ENCODE measurements at places on chromosomes 5 and 9. TPM values are rescaled to one million over a fixed set of nuclear protein-coding genes. Genes with fewer than 3 reads are reported as not detected.

DNA sequence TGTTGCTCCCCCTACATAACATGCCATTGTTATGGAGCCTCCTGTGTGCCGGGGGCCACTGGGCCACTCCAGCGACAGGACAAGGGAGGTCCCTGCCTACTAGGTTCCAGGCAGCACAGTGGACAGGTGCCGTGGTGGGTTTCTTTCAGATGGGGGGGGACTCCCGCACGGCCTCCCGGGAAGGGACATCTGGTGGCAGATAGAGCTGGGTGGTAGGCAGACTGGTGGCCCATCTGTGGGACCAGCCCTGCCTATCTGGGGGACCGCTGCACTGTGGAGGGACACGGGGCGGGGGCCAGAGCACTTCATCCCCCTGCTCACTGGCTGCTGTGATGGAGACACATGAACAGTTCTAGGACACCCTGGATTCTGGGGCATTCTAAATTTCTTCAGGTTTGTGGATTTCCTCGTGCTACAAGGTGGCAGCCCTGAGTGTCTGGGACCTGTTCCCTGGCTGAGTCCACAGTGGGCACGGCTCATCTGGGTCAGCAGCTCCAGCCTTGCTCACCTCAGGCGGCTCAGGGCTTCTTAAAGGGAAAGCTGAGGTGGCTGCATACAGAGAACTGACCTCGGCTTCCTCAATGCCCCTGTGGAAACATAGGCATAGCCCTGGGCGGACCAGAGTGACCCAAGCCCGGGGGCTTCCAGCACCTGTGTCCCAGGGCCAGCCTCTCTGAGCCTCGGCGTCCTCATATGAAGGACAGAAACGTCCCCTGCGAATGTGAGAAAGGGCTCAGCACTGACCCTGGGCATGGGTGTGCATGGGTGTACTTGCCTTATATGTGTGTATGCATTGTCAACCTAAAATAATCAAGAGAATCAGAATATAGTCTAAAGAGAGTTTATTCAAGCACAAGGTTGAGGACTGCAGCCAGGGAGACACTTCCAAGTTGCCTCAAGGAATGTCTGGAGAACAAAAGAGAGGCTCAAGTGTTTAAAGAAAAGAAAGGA is 22.5 kb downstream of the FGD3 start:
- H3K4me3 ChIP-seq: peak overlapping the region; percentile 6
- H3K27ac ChIP-seq: peak overlapping the region; percentile 74
- H3K4me1 ChIP-seq: peaks cover 37% of the 10 kb centered on the region
- H3K27me3 ChIP-seq: no peaks in the 10 kb centered on the region
- no peaks in the 10 kb centered on the region for H3K36me3 ChIP-seq
- DNase-seq: no peak

DNA sequence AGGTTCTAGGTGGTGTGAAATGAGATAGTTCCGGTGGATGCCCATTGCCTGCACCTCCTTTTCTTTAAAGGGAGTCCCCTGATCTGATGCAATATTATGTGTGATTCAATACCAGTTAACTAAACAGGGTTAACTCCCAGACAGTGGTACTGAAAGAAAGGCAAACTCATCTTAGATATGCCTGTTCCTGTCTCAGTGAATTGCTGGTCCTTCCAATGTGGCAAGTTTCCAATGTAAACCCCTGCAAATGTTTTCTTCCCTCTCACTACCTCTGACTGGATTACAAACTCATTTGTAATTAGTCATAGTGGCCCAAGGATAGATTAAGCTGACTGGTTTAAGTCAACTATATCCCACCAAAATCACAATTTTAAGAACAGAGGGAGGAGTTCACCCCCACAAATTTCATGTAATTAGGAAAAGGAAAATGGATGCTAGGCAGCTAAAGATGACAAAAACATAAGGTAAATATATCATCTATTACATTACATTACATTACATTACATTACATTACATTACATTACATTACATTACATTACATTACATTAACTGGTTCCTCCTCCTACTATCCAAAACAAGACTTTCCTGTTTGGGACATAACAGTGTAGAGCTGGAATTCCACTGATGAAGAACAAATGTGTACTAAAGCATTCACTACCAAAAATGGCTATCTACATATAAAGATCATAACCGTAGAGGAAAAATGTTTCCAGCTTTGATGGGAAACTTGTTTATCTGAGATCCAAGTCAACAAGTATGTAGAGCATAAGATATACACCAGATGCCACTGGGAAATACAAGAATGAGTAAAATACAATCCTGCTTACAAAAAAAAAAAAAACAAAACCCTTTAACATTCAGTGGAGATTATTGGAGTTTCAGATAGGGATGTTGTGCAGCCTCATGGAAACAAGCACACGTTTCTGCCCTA is 121.5 kb upstream of the SNX2 start:
- no peak overlapping the region for H3K27ac ChIP-seq
- DNase-seq: no peak
- no peak overlapping the region for H3K4me3 ChIP-seq
- no peaks in the 10 kb centered on the region for H3K27me3 ChIP-seq

Gene PTTG1
- 167 TPM for total RNA-seq

- peaks cover 9% of the 10 kb centered on the region for H3K36me3 ChIP-seq
- DNase-seq: no peak
- H3K4me3 ChIP-seq: no peak overlapping the region
- no peak overlapping the region for H3K27ac ChIP-seq
- no peaks in the 10 kb centered on the region for H3K4me1 ChIP-seq
Observed at GRCh38 chr9:72790989-72791388, 161.9 kb downstream of the ALDH1A1 start.

DNA sequence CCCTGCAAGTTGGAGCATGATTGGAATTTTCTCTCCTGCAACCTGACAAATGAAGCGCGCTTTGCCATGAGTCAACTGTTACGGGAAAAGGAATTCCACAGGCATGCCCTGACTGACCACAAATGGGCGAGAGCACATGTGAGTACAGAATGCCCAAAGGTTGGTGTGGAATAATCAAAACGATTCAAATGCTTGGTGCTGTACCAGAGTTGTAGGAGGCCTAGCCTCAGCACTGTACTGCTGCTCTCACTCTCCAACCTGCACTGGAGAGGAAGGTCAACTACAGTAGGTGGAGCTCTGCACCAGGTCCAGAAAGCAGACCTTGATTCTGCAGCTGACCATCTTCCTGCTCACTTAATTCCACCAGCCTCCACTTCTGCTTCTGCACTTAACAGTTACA is 406.9 kb upstream of the ACTBL2 start:
- no peak for DNase-seq
- no peak overlapping the region for H3K27ac ChIP-seq
- no peaks in the 10 kb centered on the region for H3K36me3 ChIP-seq
- no peak overlapping the region for H3K4me3 ChIP-seq
- H3K4me1 ChIP-seq: no peaks in the 10 kb centered on the region

DNA sequence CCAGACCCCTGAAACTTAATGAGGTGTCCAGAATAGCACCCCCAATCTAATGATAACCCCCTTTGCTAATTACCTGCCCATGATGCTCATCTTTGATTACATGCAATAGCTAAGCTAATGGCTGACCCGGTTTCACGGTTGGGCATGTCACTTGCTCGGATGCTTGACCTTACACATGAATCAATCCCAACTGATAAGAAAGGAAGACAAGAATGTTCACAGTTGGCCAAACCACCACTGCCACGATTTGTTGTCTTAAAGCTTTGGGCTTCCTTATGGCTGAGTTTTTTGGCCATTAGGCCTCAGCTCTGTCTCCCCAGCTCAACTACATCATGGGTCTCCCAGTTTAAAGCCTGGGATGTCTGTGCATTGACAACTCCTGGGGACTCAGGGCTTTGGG is 53.1 kb upstream of the TGFBR1 start:
- no peaks in the 10 kb centered on the region for H3K4me1 ChIP-seq
- no peaks in the 10 kb centered on the region for H3K27me3 ChIP-seq
- H3K4me3 ChIP-seq: no peak overlapping the region

Gene HSPB3
- not detected for total RNA-seq

DNA sequence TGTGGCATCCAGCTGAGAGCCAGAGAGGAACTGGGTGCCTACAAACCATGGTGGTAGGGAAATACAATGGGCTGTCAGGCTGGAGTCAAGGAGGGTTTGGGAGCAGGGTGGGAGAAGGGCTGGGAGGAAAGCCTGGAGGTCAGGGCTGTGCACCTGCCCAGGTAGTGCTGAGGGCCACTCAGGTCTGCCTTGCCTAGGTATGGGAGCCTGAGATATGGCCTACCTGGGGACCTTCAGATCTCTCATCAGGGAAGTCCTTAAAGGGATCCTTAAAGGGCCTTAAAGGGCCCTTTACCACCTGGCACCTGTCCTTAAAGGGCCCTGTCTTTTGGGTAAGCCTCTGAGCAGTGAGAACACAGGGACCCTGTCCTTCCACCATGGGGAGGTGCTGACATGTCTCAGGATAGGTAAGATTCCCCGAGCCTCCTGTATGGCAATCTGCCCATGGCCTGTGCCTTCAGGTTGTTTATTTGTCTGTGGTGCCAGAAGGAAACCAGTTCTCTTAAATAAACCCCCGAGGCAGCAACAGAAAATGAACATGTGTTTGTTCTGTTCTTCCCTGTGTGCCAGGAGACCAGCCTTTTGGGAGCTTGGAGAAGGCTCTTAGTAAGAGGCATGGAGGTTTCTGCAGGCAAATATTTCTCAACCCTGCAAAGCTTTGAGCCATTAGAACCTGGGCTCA is 23.3 kb downstream of the SLC25A48 start:
- peaks cover 35% of the 10 kb centered on the region for H3K27me3 ChIP-seq
- no peak overlapping the region for H3K27ac ChIP-seq
- no peak overlapping the region for H3K4me3 ChIP-seq
- no peaks in the 10 kb centered on the region for H3K4me1 ChIP-seq
- H3K36me3 ChIP-seq: no peaks in the 10 kb centered on the region
- no peak for DNase-seq

Gene CFAP157
- 0.16 TPM for total RNA-seq

DNA sequence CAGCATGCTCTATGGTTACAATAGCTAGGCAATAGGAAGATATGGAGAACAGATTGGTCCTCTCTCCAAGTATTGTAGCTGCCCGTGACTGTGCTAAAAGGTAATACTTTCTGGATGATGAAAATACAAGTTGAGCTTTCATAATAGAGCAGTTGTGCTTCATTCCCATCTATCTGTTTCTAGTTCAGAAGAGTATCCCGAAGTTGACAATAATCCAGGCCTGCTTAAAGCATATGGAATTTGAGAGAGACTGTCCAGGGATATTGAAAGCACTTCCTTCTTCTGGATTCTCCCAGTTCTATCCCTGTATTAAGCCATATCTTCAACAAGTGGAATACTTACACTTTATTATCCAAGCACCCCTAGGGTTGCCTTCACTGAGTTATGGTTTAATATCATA is 350.4 kb downstream of the EFNA5 start:
- no peaks in the 10 kb centered on the region for H3K36me3 ChIP-seq
- no peak overlapping the region for H3K4me3 ChIP-seq
- DNase-seq: no peak
- no peaks in the 10 kb centered on the region for H3K27me3 ChIP-seq

Gene AHRR
- 1.3 TPM for total RNA-seq

DNA sequence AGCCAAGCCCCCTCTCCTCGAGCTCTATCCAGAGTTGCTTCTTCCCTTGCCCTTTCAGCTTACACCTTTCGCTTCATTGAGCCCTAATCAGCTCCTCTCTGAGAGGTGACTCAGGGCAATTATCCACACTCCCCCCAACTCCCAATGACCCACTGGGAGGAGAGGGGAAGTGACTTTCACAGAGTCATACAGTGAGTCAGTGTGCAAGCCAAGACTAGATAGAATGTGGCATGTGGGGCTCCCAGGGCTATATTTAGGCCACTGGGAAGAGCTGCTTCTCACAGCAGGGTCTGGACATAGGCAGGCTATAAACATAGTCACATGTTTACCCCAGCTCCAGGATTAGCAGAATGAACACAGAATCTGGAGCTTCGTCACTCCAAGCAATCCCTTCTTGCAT is 57.4 kb downstream of the NRG2 start:
- no peak overlapping the region for H3K4me3 ChIP-seq
- no peak overlapping the region for H3K27ac ChIP-seq
- peaks cover 18% of the 10 kb centered on the region for H3K27me3 ChIP-seq
- peaks cover 17% of the 10 kb centered on the region for H3K4me1 ChIP-seq
- no peak for DNase-seq

DNA sequence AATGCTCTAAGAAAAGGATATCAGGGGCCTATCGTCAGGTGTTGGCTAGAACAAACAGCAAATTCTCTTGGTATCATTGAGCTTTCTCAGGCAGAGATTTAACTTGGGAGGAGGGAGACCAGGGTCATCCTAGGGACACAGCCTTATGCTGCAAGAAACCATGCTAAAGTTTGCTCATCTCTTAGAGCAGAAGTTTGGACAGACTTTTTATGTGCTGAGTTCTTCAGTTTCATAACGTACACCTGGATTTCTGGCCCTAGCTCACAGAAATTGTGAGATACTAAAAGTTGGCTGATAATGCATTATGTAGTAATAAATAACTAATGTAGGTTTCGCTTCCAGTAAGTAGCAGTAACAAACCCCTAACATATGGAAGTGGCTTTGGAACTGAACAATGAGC is 1359.8 kb upstream of the CDH9 start:
- no peaks in the 10 kb centered on the region for H3K27me3 ChIP-seq
- no peak overlapping the region for H3K4me3 ChIP-seq
- H3K27ac ChIP-seq: no peak overlapping the region
- peaks cover 46% of the 10 kb centered on the region for H3K4me1 ChIP-seq
- no peak for DNase-seq

DNA sequence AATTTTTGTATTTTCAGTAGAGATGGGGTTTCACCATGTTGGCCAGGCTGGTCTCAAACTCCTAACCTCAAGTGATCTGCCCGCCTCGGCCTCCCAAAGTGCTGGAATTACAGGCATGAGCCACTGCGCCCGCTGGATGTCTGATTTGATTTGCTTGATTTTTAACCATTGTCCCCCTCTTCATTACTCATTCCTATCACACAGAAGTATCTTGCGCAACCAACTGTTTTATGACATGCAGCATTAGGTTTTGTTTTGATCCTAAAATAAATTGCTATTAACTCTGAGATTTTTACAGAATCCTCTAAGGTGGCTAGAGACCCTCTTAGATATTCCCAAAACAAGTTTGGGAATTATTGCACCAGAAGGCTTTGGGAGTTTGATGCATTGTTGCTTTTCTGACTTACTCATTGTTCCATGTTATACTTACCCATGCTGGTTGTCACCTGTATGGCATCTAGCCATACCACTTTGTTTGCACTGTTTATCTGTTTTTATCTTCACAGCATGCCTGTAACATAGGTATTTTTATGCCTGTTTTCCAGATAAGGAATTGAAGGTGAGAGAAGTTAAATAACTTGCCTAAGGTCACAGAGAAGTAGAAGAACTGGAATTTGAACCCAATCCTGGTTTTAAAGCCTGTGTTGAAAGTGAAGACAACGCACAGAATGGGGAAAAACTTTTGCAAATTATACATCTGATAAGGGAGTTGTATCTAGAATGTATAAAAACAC is 35.9 kb upstream of the PWWP2A start:
- no peaks in the 10 kb centered on the region for H3K27me3 ChIP-seq
- H3K27ac ChIP-seq: no peak overlapping the region
- H3K36me3 ChIP-seq: no peaks in the 10 kb centered on the region
- DNase-seq: no peak

Gene NUP214
- total RNA-seq: 77.9 TPM

Gene TLX3
- 0.52 TPM for total RNA-seq

Gene BTNL3
- total RNA-seq: not detected

GRCh38 chr9:123860603-123861002 is 69.3 kb downstream of the DENND1A start:
- H3K4me1 ChIP-seq: peaks cover 48% of the 10 kb centered on the region
- peaks cover 15% of the 10 kb centered on the region for H3K36me3 ChIP-seq
- DNase-seq: no peak
- peak overlapping the region; percentile 1 for H3K4me3 ChIP-seq
- H3K27ac ChIP-seq: no peak overlapping the region

- no peaks in the 10 kb centered on the region for H3K4me1 ChIP-seq
- H3K27me3 ChIP-seq: no peaks in the 10 kb centered on the region
- H3K27ac ChIP-seq: no peak overlapping the region
- H3K36me3 ChIP-seq: no peaks in the 10 kb centered on the region
Observed at GRCh38 chr5:96527768-96528661, 95.0 kb upstream of the PCSK1 start.
